ENCODE measurements at places on chromosomes 1 and 21.
A peak's percentile ranks its signal among the peaks of the same experiment; 100 is the strongest.

DNA sequence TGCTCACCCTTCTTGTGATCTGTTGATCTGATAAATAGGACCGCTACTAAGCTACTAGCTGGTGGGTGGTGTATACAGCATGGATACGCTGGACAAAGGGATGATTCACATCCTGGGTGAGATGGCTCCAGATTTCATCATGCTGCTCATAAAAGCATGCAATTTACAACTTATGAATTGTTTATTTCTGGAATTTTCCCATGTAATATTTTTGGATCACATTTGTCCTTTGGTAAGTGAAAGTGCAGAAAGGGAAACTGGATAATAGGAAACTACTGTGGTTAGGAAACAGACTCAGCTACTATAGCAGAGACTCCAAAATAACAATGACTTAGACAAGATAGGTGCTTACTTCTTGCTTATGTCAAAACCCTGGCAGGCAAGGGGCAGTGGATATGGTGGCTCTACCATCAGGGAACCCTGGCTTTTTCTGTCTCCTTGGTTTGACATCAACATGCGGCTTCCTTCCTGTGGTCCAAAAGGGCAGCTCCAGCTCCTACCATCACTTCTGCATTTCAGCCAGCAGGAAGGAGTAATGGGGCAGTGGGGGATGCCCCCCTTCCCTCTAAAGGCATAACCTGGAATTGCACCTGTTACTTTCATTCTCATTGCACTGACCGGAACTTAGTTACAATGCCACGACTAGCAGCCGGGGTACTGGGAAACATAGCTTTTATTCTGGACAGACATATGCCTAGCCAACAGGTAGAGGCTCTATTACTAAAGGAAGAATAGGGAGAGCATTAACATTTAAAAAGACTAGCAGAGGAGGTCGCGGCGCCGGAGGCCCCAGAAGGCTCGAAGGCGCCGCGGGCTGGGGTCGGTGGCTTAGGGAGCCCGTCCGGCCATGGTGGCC is 13.8 kb upstream of the AK2 start:
- DNase-seq, result no peak

- DNase-seq, result no peak
These were observed 154.1 kb downstream of the CLIC6 start for GRCh38 chr21:34822942-34823341.

- DNase-seq, result no peak
These were observed 176.6 kb upstream of the DAB1 start for GRCh38 chr1:57600424-57600823.

GRCh38 chr1:19756480-19756879 is 43.2 kb downstream of the TMCO4 start:
- DNase-seq, result no peak

DNA sequence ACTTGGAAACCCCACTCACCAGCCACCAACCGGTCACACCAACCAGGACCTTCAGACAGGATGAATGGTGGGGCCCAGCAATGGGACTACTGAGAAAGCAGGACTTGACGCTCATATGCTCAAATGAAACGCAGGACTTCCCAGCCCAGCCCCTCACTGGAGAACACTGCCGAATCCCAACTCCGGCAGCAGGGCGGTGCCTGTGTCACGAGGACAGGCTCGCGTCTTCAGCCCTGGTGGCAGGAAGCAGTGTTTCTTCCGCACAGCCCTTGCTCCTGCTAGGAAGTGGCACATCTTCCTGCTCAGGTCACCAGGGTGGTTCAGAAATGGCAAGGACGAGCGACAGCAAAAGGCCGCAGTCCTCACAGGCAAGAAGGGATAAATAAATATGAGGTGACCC is 38.9 kb downstream of the CD58 start:
- peak; percentile 37 for DNase-seq

- no peak for DNase-seq
These were observed 319.1 kb upstream of the SGIP1 start for GRCh38 chr1:66214901-66215300.

DNA sequence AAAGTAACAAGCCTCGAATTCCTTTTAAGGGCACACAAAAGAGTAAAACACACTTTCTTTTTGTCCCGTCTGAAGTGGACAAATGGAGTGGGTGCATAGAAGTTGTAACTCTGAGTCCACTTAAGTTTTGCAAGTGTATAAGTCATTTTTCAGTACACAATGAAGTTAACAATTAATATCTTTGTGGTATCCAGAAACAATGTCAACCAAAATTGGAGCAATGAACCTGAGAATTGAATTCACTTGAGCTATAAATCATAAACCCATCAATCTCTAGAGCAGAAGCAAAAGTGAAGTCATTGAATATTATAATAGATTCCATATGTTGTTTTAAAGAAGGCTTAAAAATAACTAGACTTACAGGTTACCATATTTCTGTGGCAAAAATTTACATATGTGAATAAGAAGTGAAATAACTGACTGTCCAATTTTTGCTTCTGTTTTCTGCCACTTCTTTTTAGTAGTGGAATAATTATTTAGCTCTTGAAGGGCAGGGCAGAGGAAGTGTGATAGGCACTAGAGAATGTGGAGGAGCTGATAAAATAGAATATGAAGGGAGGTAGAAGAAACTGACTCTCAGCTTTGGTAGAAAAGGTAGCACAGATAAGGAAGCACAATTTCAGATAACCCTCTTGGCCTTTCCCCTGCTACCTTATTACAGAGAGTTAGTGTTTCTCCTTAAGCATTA is 73.9 kb upstream of the RGL1 start:
- DNase-seq, result no peak

- DNase-seq, result no peak
These were observed 19.6 kb downstream of the EDN2 start for GRCh38 chr1:41464885-41465284.

DNA sequence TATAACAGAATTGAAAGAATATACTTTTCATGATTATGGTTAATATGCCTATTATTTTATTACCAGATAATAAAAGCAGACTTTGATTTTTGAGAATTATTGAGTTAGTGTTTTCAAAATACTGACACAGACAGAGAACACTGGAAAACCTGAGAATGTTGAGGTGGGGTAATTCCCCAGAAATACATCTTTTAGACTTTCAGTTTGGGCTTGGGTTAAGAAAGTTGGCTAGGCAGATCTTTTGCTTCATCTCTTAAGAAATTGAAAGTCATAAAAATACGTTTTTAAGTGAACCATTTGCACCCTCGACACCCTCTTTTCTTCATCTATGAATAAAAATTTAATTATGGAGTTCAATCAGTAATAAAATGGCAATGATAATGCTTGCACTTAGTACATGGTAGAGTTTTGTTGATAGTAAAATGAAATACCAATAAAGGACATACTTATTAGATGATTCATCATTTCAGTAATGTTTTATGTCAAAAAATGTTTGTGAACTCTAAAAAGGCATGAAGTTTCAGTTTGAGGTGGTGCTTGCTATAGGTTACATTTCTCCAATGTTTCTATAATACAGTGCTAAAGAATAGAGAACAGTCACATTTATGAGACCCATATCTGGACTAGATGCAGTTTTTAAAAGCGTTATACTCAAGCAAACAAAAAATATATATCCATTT is 1.9 kb upstream of the SAMSN1 start:
- DNase-seq, result no peak

DNA sequence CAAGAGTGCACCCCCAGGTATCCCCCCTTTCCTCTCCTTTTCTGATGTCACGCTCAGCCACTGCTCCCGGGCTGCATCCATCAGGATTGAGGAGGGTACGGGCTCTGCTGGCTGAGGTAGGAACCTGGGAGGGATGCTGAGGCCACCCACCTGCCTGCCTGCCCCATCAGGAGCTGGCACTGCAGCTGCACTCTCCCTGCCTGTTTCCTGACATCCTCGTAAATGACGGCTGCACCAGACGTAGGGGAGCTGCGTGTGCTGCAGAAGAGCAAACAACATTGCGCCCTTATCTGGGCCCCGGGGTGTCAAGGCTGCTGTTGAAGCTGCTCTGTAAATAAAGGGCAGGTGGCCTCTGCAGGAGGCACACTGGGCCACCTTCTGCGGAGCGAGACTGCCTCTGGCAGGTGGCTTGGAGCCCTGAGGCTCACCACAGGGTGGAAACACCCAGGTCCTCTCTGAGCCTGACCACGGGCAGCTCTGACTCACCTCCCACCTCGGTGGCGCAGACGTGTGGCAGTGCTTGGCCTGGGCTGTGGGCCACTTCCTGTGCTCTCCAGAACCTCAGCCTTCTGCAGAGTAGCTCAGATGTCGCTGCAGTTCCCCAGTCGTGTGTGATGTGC is 30.9 kb downstream of the SNAP47 start:
- DNase-seq, result peak; percentile 86

- DNase-seq, result no peak
These were observed 1.6 kb upstream of the TAS1R2 start for GRCh38 chr1:18861082-18861481.

DNA sequence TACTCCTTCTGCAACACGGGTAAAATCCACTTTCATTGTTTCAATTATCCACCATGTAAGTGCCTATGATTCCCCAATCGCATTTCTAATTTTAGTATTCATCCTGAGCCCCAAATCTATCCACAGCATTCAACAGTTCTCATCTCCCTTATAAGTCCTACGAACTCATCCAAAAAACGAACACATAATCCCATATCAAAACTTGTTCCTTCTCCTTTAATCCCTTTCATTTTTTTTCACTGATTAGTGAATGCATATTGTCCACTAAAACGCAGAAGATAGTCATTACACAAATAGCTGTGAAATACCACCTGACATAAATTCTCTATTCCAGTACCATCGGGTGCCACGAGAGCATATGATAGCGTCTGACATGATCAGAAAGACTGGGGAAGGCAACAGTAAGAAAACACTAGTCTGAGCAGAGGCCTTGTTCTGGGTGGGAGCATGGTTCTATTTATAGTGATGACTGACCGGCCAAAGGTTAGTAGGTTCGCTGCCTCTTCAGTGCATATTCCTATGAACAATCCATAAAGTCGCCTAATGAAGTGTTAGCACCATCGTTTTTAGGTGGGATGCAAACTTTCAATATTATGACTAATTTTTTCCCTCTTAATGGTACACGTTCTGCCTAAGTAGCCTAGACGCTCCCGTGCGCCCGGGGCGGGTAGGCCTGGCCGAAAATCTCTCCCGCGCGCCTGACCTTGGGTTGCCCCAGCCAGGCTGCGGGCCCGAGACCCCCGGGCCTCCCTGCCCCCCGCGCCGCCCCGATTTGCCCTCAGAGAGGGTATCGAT is 648 bp downstream of the ATP5PF start:
- DNase-seq, result no peak

GRCh38 chr21:27649323-27649722 is 682.4 kb upstream of the ADAMTS5 start:
- DNase-seq, result no peak

DNA sequence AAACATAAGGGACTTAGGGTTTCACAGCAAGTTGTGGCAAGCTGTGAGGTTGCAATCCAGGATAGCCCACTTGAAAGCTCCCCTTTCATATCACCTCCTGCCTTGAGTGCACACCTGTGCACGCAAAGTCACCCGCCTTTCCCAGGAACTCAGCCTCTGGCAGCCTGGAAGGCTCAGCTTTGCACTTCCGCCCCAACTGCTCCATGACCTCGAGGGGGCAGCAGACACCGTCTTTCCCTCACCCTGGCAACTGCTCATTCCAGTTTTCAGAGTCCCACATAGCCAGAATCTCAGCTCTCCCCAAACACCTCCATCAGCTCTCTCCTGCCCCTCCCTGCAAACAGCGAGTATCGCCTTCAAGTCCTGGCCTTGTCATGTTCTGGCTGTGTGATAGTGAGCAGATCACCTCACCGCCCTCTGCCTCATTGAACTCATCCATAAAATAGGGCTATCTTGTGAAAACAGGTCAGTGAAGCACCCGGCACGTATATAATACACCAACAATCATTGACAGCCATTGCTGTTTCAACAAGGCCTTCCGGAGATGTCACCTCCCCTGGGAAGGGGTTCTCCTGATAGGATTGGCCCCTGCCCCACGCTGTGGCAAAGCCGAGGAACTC is 32.2 kb upstream of the EPB41 start:
- DNase-seq, result peak; percentile 97

GRCh38 chr1:193471981-193472380 is 285.6 kb upstream of the B3GALT2 start:
- no peak for DNase-seq

GRCh38 chr1:198121056-198121826 is 35.6 kb upstream of the NEK7 start:
- peak; percentile 96 for DNase-seq

- no peak for DNase-seq
These were observed 54.2 kb downstream of the TMEM53 start for GRCh38 chr1:44620072-44620471.

DNA sequence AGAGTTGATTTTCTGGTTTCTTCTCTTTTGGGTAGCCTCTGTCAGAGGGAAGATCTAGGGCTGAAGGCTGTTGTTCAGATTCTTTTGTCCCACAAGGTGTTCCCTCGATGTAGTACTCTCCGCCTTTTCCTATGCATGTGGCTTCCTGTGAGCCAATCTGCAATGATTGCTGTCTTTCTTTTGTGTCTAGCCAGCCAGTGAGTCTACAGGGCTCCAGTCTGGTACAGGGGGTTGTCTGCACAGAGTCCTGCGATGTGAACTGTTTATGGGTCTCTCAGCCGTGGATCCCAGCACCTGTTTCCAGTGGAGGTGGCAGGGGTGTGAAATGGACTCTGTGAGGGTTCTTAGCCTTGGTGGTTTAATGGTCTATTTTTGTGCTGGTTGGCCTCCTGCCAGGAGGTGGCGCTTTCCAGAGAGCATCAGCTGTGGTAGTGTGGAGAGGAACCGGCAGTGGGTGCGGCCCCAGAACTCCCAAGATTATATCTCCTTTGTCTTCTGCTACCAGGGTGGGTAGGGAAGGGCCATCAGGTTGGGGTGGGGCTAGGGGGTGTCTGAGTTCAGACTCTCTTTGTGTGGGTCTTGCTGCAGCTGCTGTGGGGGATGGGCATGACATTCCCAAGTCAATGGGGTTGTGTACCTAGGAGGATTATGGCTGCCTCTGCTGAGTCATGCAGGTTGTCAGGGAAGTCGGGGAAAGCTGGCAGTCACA is 81.3 kb upstream of the C21orf91 start:
- no peak for DNase-seq

DNA sequence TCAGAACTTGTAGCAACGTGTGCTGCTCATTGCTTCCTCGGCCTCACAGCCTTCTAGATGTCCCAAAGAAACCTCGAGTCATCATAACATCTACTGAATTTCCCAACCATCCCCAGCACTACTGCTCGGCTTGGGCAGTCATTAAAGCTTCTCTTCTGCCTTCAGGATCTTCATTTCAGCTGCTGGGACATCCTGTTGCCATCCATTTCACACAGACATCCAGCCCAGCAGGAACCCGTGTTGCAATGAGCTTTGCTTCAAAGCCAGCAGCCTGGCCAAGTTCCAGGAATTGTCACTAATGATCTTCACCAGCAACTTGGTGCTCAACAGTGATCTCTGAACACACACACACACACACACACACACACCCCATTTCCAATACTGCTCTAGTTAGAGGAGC is 18.5 kb downstream of the WLS start:
- no peak for DNase-seq

GRCh38 chr1:218865591-218865990 is 308.1 kb upstream of the LYPLAL1 start:
- no peak for DNase-seq
